Esophagus squamous epithelium (tissue), 5 donors: ENCODE measurements at places on chromosomes 13 and 19.

DNA sequence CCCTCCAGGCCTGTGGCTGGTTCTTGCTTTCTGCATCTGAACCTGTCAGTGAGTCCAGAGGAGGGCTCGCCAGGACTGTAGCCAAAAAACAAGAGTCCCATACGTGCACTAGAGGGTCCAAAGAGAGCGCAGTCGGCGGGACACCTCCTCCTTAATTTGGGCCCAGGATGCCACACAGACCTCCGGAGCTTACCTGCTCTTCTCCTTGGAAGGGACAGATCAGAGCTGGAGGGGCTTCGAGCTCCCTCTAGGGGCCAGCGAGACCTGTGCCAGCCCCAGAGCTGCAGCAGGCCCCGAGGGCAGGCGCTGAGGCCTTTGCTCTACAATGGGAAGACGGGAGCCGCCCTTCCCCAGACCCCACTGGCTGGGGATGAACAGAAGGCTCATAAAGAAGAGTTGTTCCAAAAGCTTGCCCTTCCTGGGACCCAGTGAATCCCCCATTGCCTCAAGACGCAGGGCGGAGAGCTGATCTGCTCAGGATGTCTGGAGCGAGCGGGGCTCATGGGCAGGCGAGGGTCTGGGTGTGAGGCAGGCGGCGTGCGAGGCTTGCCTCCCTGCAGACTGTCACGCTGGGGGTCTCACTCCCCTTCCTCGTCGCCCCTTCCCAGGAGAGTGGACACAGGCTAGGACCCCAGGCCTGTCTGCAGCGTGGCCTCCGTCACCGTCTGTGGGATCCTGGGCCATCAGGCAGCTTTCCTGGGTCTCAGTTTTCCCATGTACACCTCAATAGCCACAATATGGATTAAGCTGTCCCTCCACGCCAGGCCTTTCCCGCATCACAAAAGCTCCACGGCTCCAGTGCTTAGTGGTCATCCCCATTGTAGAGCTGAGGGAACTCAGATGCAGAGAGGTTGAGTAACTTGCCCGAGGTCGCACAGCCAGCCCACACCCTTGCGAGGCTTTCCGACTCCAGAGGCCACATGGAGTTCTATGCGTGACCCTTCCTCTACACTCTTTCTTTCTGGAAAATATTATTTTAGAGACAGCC lies 46.9 kb upstream of the VSTM2B start:
- no peak for DNase-seq

GRCh38 chr19:11377237-11377636 lies 2.8 kb downstream of the SWSAP1 start:
- DNase-seq, result no peak

DNA sequence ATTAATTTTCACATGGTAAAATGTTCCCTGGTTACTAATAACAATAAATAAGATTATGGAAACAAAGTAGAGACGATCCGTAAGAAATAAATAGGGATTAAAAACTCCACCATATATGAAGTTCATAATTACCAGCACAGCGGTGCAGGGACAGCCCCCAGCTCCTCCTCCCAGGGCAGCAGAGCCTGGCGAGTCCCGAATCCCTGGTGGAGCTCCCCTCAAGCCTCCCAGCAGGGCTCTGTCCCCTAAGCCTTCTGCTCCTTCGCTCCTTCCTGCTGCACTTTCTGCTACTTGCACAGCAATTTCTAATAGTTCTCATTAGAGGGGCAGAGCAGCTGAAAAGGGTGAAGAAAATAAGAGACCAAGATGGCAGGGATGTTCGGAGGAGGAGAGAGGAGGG lies 43.6 kb downstream of the RASA3 start:
- DNase-seq, result no peak

- DNase-seq, result no peak
Observed at GRCh38 chr13:112229992-112230872, 145.9 kb upstream of the SPACA7 start.

DNA sequence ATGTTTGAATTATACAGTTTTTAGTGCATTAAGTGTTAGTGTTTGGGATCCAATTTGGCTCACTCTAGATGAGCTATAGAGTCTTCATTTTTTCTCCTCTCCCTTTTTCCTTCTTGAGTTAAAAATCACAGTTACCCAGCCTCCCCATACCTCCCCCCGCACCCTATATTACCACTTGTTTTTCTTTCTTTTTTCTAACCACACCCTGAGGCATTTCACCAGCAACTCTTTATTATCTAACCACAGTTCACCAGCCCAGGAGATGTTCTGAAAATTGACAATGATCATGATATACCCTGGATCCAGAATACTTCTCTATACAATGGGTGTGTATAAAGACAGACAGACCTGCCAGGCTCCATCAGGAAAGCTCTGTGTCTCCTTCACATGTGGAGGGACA lies 86.5 kb upstream of the UBL3 start:
- no peak for DNase-seq

DNA sequence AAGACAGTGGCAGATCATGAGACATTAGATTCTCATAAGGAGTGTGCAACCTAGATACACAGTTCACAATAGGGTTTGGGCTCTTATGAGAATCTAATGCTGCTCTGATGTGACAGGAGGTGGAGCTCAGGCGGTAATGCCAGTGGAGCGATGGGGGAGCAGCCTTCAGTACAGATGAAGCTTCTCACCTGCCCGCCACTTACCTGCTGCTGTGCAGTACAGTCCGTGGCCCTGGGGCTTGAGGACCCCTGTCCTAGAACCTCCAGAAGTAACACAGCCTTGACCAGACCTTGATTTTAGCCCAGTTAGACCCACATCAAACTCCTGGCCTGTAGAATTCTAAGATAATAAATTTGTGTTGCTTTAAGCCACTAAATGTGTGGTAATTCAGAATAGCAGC lies 215.1 kb upstream of the MIR17HG start:
- no peak for DNase-seq

- no peak for DNase-seq
Observed at GRCh38 chr13:98488736-98489135, 88.2 kb downstream of the STK24 start.

GRCh38 chr19:56477429-56478338 lies 539 bp upstream of the ZNF667 start:
- DNase-seq, result no peak

GRCh38 chr13:22018076-22018835 lies 347.4 kb downstream of the FGF9 start:
- no peak for DNase-seq

DNA sequence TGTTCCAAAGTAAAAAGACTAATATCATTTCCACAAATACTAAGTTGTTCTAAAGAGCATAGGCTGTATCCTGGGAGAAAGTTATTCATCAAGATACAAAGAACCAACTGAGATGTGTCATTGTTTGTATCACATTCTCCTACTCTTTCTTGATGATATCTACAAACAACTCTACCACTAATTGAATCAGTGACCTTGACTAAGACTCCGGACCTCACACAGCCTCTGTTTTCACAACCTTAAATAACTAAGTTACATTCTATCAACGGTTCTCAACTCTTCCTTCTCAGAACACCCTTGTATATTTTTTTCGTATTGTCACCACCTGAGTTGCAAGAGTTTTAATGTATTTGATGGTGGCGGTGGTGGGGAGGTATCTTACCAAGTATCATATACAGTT lies 12.6 kb downstream of the IRS2 start:
- DNase-seq, result no peak

GRCh38 chr19:38836159-38836982 lies 4.8 kb upstream of the ECH1 start:
- DNase-seq, result no peak

DNA sequence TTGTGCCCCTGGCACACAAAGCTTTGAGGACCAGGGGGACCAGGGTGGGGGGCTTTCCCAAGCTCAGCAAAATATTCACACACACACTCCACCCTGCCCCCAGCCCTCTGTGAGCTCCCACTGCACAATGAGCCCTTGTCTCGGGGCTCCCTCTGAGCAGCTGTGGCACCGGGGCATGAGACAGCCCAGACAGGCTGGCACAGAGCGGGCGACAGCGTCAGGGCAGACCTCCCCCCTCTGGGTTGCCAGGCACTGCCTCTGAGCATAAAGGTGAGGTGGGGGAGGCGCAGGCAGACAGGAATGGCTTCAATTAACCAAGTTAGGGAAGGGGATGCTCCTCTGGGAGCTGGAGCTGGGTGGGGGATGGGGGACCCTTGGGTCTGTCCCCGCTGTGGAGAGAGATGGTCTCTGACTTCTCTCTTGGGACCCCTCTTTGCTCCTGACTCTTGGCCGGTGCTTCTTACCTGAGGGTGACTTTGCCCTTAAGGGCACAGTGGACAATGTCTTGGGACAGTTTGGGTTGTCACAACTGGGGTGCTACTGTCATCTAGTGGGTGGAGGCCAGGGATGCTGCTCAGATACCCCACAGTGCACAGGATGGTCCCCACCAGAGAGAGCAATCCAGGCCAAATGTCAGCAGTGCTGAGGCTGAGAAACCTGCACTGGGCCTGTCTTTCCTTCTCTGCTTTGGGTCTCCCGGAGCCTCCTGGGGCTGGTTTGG lies 30.3 kb downstream of the LYL1 start:
- no peak for DNase-seq

DNA sequence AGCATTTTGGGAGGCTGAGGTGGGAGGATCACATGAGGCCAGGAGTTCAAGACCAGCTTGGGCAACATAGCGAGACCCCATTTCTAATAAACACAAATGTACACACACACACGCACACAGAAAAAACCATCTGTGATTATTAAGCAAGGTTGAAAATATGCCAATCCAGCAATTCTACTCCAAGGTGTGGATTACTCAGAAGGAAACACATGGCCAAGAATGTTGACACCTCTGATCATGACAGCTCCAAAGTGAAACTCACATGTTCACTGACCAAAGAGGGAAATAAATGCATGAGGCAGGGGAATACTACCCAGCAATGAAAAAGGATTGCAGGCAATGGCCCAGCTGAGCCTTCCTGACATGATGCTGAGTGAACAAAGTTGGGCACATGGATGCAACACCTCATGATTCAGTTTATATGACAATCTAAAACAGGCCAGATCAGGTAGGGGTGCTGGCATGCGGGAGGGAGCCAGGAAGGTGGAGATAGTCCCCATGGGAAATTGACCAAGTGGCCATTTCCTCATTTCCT lies 4.4 kb downstream of the DOCK6 start:
- DNase-seq, result no peak

GRCh38 chr13:97256343-97256783 lies 34.2 kb downstream of the MBNL2 start:
- no peak for DNase-seq

DNA sequence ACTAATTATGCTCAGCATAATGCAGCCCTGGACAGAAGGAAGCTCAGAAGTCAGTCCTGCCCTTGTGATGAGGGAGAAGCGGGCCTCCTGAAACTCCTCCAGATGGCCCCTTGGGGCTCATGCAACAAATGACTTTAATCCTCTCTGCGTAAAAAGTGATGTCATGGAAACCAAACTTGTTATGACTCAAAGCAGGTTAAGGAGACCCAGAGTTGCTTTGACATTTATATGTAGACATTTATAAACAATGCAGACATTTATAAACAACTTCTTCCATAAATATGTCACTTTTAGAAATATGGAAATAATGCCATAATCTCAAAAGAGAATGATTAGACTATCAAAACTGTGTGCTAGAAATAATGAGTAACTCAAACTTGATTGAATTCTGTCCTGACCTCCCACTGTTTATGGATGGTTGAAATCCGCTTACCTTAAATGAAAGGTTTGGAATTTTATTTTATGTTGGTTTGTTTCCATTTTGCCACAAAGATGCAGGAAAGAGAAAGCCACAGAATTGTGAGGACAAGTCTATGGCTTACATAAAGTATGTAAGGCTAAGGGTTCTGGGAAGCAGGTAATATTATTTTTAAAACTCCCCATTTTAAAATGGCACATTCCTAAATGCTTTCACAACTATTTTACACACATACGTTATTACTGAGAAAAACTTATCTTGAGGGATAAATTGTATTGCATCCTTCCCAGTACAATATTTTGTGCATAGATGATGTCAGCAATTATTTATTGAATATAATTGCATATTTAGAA lies 73.7 kb downstream of the CYSLTR2 start:
- no peak for DNase-seq

- no peak for DNase-seq
Observed at GRCh38 chr19:57708641-57709361, at the start of gene ZNF154. TSS of gene ZNF154 (minus strand) at chr19:57709204. CDS start at chr19:57708971, 233 bp downstream.

GRCh38 chr19:5621311-5621944 lies 1.1 kb downstream of the SAFB2 start:
- no peak for DNase-seq

GRCh38 chr13:77857531-77858209 lies 61.0 kb downstream of the EDNRB start:
- no peak for DNase-seq

GRCh38 chr19:11759805-11760204 lies 7.0 kb upstream of the ZNF441 start:
- DNase-seq, result no peak

- no peak for DNase-seq
Observed at GRCh38 chr19:11020982-11021759, 60.3 kb downstream of the SMARCA4 start.

DNA sequence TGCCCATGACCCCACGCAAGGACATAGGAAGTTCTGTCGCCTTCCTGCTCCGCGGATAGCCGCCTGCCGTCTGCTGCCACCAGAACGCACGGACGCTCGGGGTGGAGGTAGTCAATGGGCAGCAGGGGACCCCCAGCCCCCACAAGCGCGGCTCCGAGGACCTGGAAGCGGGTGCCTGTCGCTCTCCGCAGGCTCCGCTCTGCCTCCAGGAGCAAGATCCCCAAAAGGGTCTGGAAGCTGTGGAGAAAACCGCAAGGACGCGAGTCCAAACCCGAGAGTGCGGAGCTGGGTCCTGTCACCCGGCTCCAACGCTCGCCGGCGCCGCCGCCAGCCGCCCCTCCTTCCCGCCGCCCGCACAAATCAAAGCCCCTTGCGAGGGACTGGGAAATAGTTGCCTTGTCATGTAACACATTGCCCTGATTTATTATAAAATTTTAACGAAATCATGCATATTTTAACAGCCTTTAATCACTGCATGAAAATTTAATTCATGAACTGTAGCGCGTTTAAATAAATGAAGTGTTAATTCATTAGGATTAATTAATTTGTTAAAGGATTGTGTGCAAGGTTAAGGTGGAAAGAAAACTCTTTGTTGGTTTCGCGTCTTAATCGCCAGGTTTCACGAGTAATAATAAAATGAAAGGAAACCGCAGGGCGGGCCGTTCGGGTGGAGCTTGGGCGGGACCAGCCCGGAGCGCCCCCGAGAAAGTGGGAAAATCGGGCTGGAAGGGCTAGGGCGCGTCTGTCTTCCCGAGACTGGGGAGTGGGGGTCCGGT lies 5.5 kb upstream of the POU4F1 start:
- DNase-seq, result no peak

- no peak for DNase-seq
Observed at GRCh38 chr13:112726016-112726767, 36.4 kb downstream of the ATP11A start.

- DNase-seq, result no peak
Observed at GRCh38 chr13:111469916-111470506, 149.6 kb downstream of the TEX29 start.

GRCh38 chr13:31053091-31053490 lies 108.6 kb downstream of the HSPH1 start:
- no peak for DNase-seq
